Activated CD8-positive, alpha-beta memory T cell treated with anti-CD3 and anti-CD28 coated beads for 4 hours (primary cell): ENCODE measurements at places on chromosomes 7 and 10.

- no peak for DNase-seq
These were observed 151.9 kb downstream of the PKD1L1 start for GRCh38 chr7:47796347-47796746.

GRCh38 chr10:53108317-53108934 lies 335.8 kb upstream of the MBL2 start:
- DNase-seq, result no peak

DNA sequence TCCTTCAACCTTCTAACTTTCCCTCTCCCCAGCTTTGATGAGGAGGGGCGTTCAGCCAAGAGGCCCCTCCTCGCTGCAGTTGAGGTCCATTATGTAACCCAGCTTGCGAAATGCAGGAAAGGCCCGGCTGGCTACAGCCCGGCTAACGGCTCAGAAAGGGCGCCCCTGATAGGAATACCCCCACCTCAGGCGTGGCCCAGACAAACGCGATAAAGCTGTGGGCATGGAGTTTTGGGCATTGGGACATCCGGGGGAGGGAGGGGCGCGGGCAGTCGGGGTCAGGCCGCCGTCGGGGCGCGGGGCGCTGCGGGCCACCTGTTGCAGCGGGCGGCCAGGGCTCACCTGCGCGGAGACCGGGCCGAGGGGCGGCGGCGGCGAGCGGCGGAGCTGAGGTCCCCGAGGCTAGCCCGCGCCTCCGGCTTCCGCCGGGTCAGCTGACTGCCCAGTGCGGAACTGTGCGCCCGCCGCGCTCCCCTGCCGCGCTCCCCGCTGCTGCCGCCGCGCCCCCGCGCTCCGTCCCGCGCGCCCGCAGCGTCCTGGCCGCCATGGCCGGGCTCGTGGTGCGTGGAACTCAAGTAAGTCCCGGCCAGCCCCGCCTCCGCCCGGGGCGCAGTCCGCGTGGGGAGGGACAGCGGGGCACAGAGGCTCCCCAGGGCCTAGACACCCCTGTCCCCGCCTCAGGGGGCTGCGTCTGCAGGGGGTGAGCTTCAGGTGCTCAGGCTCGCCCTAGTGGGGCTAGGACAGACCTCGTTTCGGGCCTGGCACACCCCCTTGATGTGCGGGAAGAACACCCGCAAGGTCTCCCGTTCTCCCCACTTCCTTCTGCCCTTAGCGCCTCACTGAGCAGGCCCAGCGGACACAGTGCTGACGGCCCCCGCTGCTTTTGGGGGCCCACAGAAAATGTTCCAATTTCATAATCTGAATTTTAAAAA lies at the start of gene LRMDA:
Gene LRMDA, plus strand, starts transcription at position 445 of the 932 bp plus-strand sequence.
- DNase-seq, result no peak

GRCh38 chr7:43039346-43039745 lies 73.1 kb upstream of the HECW1 start:
- DNase-seq, result no peak

DNA sequence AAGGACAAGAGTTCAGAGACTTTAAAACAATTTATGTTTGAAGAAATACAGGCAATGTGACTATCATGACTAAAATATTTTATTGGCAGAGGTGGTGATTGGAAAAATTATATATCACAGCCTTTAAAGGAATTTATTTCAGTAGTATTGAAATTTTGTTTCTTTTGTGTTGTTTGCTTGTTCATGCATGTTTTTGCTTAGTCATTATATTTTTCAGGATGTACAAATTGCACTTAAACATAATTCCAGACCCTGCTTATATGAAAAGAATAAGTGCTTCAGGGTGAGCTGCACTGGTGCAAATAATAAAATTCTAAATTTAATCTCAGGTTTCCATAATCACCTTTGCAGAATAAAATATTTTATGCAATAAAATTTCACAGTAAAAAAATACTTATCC lies 283.3 kb downstream of the PPP1R3A start:
- no peak for DNase-seq

- DNase-seq, result no peak
These were observed 115.5 kb downstream of the FOXP2 start for GRCh38 chr7:114530057-114530611.

DNA sequence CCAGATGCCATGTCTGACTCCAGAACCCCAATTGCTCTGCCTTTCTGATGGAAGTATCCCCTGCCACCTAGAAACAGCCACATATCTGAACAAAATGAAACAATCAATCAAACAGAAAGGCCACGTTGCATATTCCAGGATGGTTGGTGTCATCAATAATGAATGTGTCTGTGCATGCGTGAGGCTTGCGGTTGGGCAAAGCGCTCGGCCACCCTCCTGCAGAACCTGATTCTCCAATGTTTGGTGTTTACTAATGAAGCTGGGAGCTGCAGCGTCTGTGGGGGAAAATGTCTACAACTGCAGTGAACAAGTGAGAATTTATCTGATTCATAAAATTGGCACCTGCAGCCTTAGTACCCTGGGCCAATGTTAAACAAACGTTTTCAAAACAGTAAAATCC lies 121.2 kb upstream of the ADARB2 start:
- DNase-seq, result no peak

- DNase-seq, result no peak
These were observed 126.7 kb upstream of the PRSS58 start for GRCh38 chr7:142384493-142384922.

GRCh38 chr10:70909326-70909935 lies 21.1 kb upstream of the PCBD1 start:
- DNase-seq, result no peak

DNA sequence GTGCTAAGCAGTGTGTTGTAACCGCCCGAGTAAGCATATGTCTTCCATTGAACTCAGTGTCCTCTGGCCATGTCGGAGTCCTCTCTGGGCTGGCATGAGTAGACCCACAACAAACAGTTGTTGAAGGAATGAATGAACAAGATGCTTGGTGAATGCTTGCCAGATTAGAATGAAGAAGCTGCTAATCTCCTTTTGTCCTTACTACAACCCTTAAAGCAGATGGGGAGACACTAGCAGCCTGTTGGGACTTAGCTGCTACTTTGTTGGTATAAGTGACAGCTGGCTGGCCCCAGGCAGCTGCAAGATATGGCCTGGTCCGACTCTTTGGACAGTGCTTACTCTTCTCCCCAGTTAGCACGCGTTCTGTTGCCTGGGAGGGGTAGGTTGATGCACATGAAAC lies 370.1 kb downstream of the RPS24 start:
- no peak for DNase-seq

DNA sequence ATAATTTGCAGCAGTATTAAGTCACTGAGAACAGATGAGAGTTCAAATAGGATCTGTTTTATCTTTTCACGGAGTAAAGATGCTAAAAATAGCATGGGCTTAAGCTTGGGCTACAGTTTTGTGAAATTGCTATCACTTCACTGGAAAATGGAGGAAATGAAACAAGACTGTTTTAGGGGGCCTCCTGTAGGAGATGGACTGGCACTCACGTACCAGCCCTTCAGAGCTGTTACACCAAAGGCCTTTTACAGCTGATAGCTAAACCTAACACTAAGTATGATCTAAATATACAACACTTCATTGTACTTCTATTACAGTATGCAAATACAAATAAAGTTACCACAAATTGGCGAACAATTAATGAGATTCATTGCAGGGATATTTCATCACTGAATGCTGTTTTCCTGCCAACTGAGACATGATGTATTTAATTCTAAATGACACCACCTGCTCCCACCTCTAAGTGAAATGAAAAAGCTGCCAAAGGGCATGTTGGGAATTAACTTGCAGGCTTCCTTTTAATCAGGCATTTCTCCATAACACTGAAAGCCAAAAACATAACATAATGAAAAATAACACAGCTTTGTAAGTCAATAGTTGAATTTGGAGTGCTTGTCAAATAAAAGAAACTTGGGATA lies 304.5 kb upstream of the LRRN3 start:
- DNase-seq, result no peak

- no peak for DNase-seq
These were observed 28.5 kb downstream of the SH3PXD2A start for GRCh38 chr10:103826885-103827284.

DNA sequence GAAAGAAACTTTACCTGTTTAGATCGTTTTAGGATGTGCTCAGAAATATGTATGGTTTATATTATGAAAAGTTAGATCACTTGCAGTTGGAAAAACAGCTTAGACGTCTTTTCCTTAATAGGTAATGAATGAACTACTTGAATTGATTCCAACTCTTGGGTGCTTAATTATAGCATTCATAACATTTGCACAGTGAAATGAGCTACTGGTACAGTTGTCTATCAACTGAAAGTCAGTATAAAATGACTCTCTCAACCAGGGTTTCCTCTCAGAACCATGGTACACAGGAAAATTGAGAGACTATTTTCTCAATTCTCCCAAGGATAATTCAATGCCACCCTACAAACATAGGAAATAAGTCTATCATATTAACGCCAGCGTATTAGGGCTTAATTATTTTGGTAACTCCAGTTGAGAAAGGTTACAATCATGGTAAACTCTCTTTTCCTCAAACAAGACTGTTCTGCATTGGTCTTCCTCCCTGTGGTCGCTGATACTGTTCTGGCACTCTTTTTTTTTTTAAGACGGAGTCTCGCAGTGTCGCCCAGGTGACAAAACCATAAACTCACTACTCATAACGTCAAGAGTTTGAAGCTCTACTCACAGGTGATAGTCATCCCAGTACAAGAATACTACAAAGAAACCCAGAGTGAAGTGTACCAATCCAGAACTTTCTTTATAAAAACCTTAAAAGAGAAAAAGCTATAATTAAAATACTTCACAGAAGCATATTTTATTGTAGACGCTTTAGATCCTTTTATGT lies 2.0 kb downstream of the ANLN start:
- no peak for DNase-seq
